ENCODE measurements at places on chromosomes 6 and 20.

DNA sequence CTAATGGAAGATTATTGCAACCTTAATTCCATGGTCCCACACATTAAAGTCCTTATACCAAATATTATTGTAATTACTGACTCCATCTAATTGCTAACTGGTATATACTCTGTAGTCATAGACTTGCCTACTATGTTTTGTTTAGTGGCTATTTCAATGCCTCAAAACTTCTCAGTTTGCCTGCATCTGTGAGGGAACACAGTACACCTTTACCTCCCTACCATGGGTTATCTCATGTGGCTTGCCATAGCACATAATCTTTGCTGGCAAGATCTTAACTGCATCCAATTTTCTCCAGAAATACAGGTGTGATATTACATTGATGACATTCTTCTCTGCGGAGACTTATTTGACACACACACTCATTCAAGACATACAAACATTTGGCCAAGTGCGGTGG is 107.1 kb upstream of the ZNF184 start:
- no peak for DNase-seq

DNA sequence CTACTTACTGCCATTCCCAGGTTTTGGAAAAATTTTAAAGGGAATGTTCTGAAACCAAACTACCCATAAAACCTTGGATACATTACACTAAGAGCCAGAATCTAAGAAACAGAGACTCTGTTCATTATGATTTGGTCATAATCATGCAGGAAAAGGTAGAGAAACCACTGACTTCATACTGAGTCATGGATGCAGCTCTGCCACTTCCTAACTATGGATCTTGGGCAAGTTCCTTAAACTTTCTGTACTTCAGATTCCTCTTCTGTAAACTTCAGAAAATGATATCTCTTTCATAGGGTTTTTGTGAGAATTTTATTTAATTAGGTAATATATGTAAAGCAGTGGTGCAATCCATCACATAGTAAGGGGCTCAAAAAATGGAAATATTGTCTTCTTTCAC is 20.0 kb downstream of the PLA2G7 start:
- DNase-seq, result no peak

DNA sequence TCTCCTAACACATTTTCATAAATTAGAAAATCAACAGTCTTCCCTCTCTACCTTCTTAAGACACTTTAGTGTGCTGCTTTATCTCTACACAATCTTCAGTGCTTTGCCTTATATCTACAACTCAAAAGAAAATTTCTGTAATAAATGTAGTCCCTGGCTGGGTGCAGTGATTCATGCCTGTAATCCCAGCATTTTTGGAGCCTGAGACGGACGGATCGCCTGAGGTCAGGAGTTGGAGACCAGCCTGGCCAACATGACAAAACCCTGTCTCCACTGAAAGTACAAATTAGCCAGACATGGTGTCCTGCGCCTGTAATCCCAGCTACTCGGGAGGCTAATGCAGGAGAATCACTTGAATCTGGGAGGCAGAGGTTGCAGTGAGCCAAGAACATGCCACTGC is 9.7 kb upstream of the EDN1 start:
- DNase-seq, result no peak

DNA sequence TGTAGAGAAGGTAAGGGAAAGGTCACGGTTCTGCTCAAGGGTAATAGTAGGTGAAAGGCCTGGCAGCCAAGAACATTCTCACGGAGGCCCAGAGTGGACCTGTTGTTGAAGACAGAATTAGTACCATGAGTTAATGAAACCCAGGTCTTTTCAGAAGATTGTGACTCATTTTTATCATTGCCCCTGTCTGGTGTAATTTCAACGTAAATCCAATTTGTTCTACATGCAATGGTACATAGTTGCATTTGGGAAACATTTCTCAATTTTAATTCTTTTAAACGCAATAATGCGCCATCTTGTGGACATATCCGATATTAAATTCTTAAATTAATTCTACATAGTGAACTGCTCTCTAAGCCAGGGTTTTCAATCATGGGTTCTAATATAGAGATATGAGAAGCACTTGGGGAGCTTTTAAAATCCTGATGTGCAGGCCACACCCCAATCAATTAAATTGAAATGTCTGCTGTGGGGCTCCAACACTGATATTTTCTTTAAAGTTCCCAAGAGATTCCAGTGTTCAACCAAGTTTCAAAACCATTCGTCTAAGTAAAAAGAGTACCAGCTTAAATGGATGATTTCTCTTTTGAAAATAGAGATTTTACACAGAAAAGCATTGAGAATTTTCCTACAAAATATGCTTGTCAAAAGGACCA is 257.4 kb downstream of the PLCB1 start:
- no peak for DNase-seq

DNA sequence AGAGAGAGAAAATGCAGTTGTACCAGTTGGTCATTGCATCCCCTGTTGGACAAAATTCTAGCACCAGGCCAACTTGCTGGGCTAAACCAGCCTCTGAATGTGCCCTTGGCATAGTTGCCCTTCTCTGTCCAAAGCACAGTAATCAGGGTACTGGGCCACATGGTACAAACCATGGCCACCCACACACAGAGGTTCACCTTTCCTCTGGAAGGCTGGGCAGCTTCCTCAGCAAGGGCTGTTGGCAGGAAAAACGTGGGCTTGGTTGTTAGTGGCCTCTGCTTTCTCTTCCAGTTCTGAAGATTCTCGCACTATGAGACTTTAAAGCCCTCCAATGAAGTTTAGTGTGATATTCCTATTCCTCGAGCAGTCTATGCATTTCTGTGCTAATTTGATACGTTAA is 706 bp downstream of the DDO start:
- no peak for DNase-seq

- DNase-seq, result no peak
These were observed 10.7 kb upstream of the RAET1L start for GRCh38 chr6:150036081-150036480.

DNA sequence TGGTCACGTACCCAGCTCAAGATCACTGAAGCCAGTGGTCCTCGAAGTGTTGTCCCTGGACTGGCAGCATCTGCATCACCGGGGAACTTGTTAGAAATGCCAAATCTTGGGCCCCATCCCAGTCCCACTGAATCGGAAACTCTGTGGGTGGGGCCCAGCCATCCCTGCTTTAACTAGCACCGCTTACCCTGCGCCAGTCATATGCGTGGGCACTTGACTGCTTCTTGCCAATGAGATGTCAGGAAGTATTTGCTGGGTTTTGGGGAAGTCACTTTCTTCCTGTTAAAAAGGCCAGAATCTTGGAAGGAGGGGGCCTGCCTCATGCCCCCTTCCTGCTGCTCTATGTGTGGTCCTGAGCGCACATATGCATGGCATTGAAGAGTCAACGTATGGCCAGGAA is 11.7 kb upstream of the SULF2 start:
- no peak for DNase-seq

DNA sequence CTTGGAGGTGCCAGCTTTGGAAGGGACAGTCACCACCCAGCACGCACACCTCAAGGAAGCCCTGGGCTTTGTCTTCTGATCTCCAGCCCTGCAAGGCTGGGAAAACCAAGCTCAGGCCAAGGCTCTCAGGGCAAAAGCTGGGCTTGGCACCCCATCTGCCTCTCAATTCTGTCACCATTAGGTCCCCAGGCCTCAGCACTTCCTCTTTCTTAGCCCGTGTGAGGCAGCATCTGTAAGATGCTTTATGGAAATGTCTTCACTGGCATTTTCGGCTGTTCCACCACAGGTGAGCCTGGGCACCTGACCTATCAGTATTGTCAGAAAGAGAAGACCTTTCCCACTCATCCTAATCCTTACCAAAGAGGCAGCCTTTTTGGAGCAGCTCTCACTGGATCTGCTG is 24.6 kb downstream of the GMEB2 start:
- DNase-seq, result no peak

- no peak for DNase-seq
These were observed 66.4 kb downstream of the LY86 start for GRCh38 chr6:6654599-6655575.

DNA sequence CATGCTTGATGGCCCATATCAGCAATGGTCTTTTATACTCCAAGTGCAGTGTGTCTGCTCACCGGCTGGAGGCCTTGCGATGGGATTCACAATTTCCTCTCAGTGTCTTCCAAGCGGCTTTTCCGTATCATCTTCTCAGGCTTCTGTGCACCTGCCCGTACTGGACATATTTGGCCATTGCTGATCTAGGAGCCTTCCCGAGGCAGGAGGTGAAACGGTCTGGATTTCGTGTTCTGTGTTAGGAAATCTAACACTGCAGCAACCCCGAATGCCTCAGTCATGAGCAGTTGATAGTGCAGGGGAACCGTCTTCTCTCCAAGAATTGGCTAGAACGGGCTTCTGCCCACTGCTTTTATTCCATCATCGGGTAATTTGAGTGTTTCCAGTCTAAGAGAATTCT is 60.5 kb downstream of the PPP1R14C start:
- DNase-seq, result no peak

GRCh38 chr6:26362093-26362835 is 2.7 kb upstream of the BTN3A2 start:
- no peak for DNase-seq

DNA sequence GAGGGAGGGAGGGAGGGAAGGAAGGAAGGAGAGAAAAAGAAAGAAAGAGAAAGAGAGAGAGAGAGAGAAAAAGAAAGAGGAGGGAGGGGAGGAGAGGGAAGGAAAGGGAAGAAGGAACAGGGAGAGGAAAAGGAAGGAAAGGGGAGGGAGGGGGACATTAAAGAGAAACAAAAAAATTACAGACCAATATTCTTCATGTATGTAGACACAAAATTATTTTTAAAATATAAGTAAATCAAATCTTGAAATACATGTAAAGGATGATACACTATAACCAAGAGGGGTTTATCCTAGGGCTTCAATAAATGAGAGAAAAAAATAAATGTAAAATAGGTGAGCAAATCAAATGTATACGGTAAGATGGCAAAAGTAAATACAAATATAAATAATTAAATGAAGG is 71.2 kb upstream of the TMEM244 start:
- DNase-seq, result no peak

DNA sequence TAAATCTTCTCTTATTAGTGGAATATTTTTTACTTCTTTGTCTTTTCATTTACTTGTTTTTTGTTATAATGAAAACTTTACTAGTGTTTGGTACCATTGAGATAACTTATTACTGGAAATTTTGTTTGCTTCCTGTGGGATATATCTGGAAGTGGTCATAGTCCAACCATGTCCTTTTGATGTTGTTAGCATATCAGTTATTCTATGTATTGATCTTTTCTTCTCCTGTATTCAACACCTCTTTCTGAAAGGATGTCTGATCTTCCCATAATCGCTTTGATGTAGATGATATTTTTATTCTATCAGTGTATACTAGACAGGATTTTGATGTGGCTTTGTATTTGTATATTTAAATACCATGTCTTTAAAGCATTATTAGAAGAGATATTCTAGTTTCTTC is 17.0 kb downstream of the ZNF451 start:
- DNase-seq, result no peak
